ENCODE measurements at places on chromosomes 1 and 21.
A peak's percentile ranks its signal among the peaks of the same experiment; 100 is the strongest.

DNA sequence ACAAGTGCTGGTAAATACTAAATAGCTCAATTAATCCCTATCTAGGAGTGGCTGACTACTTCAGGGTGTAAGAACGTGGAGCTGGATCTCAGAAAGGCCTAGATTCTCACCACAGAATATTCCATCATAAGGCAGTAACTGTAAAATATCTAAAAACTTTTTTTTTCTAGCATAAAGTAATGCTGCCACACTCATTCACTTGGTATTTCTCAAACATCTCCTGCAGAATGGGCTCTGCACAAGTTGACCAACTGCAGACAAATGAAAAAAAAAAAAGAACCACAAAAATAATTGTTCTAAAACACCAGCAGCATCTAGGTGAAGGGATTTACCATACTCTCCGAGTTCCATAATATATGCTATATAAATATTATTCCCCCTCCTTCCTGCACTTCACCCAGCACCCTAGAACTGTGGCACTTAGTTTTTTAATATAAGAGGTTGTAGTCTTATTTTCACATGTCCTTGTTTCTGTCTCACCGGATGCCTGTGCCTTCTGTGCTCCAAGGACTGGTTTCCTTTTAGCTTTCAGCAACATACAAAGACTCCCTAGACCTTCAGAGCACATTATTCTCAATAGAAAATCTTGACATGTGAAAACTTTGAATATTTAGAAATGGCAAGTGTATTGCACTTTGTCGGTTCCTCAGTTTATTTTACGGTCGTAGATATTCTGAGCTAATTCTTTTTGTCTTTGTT, 8.9 kb downstream of the VSIG8 start:
- no peak for DNase-seq

DNA sequence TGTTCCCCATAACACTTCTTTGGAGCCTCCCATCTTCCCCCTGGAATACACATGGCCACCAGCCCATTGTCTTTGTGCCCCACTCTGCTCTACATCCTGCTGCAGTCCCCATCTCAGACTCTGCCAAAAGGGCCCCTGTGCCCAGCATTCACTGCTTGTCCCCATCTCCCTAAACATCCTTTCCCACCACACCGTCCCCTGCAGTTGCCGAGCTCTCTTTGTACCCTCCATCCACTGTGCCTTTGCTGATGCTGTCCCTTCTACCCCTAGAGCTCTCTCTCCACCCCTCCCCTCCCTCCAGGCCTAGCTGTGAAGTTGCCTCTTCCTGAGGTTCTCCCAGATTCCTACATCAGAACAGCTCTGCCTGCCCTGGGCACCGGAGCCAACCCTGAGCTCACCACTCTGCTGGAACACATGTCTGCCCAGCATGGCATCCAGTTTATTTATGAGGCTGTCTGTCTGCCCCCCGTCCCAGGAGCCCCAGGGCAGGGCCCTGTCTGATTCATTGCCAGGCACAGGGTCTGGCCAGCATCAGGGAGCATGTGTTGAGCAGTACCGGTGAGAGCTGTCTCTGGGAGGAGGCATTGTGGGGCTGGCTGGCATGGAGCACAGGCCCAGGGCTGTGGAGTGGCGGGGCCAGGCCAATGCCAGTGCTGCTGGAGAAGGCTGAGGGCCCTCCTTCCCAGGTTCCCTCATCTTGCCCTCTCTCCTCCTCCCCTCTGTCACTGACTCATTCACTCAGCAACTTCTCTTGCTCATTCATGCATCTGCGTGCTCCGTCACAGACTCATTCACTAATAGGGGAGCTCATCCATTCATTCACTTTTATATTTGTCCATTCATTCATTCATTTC, 28.8 kb downstream of the EDN2 start:
- no peak for DNase-seq

- peak; percentile 60 for DNase-seq
Observed at GRCh38 chr1:201709564-201710295, 119.2 kb upstream of the IPO9 start.

- DNase-seq = no peak
Observed at GRCh38 chr1:220705782-220706181, 15.6 kb downstream of the C1orf115 start.

GRCh38 chr1:15424146-15424667, 14.0 kb upstream of the CTRC start:
- no peak for DNase-seq

DNA sequence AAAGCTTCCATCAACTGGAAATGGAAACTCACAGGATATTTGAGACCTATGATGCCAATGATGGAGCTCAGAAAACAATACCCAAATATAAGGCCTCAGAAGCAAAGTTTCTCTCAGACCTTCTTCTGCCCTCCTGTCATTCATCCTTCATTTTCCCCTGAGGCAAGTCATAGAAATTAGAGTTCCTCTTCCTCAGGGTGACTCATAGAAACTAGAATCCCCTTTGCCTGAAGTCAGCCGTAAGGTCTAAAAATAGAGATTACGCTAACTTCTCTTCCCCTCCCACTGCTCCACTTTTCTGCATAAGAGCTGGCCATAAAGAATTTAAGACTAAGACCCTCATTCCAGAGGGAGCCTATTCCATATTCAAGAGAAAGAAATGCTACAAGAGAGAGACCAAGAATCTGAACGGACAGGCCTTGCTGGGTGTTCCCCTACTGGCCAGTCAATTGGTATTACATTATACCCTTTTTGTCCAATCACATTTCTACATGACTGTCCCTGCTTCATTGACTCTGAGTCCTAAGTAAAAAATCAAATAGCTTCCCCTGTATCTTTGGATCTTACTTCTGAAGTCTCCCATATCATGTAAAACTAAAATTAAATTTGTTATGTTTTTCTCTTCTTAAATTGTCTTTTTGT, 994.9 kb downstream of the ADGRL2 start:
- DNase-seq = no peak

- DNase-seq = no peak
Observed at GRCh38 chr1:153928245-153928644, 5.5 kb upstream of the GATAD2B start.

DNA sequence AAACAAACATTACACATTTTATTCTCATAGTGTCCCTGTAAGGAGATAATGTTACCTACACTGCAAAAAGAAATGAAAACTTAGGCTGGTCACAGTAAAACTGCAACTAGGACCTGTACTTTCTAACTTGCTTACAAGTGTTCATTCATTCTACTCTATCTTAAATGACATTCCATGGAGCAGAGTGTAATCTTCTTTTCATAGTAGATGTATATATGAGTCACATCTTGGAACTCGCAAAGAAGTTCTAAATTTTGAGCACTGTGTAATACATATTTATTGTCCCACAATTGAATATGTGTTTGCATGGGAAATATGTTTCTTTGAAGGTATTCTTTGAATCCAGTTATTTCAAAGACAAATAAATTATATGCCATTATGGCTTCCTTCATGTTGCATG, 1258.5 kb upstream of the ADGRL2 start:
- no peak for DNase-seq

GRCh38 chr21:17513214-17514123, 626 bp downstream of the CXADR start:
- no peak for DNase-seq

DNA sequence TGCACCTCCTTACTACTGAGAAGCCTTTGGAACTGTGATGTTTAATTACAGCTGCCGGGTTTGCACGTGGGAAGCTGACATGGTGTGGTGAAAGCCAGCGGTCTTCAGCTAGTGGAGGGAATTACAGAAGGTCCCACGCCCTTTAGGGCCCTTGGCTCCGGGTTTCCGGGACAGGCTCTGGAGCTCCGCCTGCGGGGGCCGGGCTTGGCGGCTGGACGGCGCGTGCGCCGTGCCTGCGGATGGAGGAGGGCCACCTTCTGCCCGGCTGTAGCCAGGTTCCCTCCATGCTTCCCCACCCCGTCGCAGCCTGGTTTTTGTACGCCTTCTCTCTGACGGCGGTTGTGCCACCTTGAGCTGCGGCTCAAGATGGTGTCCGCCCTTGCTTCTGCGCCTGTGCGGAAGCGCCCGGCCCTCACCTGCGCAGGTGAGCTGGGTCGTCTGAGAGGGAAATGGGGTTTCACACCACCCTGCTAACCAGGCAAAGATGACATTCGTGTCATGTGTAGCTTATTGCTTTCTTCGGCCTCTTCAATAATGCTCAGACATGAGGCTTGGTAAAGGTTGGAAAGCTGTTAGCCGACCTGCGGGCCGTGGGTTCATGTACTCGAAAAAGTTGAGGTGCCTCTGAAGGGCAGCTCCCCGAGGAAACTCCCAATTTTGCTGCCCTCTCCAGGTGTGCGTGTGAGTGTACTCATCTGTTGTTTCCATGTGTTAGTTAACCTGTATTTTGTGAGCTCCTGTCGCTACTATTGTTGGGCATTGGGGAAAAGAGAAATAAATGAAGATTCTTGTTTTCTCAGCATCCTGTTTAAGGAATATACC, 36.6 kb upstream of the OPRD1 start:
- peak; percentile 28 for DNase-seq

DNA sequence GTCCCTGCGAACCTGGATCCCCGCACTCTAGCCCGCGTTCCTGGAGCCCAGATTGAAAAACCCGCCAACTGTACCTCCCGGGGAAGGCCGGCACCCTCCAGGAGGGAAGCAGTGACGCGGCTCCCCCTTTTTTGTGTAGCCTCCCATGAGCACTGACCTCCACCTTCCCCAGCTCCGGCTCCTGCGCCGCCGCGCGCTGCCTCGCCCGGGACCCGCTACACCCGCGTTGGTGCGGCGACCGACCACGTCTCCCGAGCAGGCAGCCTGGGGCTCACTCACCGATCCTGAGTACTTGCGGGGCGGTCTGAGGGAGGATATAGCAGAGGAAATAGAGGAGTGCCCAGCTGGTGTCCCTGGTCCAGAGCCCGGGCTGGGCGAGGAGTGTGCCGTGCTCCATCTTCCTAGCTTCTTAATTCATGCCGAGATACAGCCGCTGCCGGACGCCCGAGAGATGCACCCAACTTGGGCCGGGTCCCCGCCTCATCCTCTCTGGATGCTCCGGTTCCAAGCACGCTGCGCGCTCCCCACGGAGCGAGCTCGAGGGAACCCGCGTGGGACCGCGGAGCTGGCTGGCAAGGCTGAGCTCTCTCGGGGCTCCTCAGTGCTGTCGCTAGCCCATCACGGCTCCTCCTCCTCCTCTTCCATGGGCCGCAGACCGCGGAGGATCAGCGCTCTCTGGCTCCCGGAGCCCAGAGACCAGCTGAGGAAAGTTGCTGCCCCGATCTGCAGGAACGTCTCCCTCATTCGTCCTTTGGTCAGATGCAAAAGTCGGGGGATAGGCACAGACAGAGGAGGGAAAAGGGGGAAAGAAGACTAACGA, 482 bp downstream of the GRIK1 start:
- DNase-seq = no peak

DNA sequence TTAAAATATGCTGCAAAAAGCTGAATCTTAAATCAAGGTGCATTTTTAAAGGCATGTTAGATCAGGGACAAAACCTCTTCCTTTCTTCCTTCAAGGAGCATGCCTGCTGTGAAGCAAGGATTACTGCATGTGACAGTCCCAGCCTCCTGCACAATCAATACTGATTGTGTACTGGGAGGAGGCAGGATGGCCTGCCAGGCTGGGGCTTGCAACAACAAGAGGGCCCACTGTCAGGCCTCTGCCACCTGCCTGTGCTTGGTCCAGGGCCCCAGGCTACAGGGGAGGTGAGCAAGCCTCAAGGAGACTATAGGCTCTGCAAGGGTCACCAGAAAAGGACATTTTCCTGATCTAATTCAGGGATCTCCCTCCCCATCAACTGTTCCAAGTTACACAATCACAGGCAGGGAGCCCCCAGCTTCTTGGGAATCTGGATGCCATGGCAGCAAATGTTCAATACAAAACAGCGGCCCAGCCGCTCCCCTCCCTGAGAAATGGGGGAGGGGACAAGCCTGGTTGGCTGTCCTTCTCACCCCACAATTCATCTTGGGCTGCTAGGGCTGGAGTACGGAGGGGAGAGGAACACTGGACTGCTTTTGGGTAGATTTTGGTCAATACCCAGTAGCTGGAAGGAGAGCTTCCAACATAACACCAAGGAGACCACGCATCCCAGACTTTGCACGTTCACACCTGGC, 76.7 kb downstream of the SSBP3 start:
- DNase-seq = no peak

DNA sequence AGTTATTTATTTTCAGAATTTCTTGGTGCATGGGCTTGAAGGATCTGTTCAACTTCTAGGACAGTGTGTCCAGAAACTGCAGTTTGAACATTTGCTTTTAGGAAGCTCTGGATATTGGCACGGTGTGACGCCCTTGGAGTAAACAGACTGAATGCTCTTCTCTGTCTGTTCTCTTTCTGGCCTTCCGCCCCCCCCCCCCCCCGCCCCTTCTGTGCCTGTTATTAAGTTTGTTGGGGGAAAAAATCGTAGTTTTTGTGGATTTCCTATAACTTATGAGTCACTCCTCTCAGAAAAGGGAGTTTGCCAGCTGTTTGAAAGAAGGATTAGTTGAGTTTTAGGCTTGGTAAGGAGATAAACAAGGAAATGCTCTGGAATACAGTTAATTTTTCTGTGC, 1.2 kb downstream of the KCTD3 start:
- no peak for DNase-seq

GRCh38 chr1:196977278-196977677, at the start of gene CFHR5:
CFHR5 (plus strand) TSS chr1:196977556; CDS start chr1:196977665, 109 bp downstream.
- DNase-seq = no peak

DNA sequence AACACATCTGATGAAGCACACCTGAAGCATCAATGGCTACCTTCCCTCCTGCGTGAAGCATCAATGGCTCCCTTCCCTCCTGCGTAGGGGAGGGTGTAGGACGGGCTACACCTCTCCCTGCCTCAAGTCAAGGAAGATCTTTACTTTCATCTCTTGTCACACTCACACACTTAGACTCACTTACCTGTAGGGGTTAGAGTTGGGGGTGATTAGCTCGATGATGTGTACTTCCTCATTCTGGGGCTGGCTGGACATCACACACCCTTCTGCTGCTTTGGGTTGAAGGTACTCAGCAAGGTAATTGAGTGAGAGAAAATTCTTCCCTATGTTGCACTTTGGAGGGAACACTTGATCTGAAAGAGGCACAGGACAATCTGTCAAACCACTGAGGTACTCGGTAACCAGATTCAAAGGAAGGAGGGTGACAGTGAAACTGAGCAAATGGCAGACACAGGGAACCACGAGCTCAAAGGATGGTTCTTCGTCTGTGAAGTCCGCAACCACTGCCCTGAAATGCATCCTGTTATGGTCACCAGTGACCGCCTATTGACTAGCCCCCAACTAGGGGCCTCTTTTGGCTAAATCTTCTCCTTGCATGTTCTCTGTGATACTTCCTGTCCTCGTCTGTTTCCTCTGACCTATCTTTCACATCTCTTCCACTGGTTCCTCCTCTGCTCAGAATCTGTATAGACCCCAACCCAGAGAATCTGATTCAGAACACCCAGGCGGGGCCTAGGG, 156.2 kb downstream of the TGFBR3 start:
- no peak for DNase-seq
